Mesendoderm (in vitro differentiated cells): ENCODE measurements at places on chromosomes 3 and 15.
A peak's percentile ranks its signal among the peaks of the same experiment; 100 is the strongest.

DNA sequence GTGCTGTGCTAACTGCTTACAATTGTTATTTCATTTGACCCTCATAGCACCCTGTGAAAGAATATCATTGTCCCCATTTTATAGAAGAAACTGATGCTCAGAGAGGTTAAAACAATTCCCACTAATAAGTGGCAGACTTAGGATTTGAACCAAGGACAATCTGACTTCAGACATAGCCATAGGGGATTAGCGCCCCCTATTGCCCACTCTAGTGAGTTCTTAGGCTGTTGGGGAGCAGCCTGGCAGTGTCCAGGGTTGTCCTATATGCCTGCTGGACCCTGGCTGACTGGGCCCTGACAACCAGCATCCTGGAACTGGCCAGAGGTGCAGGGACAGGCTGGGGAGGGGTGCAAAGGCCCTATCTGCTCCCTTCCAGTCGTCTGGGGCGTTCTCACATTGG lies 15.4 kb downstream of the DPH3 start:
- no peaks in the 10 kb centered on the region for H3K27me3 ChIP-seq
- H3K4me1 ChIP-seq, result no peaks in the 10 kb centered on the region
- DNase-seq, result peak; percentile 61
- no peaks in the 10 kb centered on the region for H3K36me3 ChIP-seq
- no peak overlapping the region for H3K4me3 ChIP-seq
- no peak overlapping the region for H3K27ac ChIP-seq

DNA sequence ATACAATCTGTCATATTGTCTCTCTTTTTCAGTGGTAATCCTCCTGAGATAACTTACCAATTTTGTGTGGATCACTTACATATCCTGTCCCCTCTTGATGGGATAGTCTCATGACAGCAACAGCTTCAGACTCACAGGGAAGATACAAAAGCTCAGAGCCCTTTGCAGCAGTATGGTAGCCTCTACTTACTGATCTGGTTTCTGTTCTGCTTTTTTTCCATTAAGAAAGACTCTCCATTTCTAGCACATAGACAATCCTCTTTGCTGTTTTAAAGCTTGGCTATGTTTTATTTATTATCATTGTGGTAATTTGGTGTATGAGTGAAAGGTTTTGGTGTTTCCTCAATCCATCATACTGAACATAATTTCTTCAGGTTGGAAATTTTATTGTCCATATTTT lies 25.4 kb upstream of the SOX14 start:
- H3K36me3 ChIP-seq, result no peaks in the 10 kb centered on the region
- no peak overlapping the region for H3K27ac ChIP-seq
- no peak for DNase-seq
- H3K27me3 ChIP-seq, result no peaks in the 10 kb centered on the region

DNA sequence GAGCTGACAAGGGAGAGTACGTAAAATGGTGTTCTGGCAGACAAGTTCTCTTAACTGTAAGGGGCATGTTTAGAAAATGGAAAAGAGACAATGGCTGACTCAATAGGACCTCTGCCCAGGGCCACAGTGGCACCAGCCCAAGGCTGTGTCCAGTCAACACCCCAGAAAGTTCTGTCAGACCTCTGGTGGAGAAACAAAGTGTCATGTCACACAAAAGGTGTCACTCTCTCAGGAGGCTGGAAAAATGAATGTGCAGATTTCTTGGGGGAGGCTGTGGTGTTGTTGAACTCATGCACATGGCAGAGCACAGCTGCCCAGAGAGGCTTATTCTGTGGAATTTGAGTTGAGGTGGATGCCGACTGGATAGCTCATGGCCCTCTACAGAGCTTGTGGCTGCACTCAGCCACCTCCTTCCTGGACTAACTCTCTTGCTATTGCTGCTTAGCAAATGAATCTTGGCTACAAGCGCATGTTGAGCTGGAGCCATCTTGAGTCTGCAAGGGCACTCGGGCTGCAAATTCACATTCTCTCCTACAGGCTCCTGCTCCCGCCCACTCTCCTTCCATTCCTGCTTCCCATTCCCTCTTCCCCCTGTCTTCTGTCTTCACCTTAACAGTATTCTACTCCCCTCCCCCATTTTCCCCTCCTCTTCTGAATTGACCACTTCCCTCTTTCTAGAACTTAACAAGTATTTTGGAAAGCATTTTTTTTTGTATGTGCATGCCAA lies 55.8 kb upstream of the SLC7A14 start:
- no peaks in the 10 kb centered on the region for H3K27me3 ChIP-seq
- no peak overlapping the region for H3K27ac ChIP-seq
- no peaks in the 10 kb centered on the region for H3K36me3 ChIP-seq

DNA sequence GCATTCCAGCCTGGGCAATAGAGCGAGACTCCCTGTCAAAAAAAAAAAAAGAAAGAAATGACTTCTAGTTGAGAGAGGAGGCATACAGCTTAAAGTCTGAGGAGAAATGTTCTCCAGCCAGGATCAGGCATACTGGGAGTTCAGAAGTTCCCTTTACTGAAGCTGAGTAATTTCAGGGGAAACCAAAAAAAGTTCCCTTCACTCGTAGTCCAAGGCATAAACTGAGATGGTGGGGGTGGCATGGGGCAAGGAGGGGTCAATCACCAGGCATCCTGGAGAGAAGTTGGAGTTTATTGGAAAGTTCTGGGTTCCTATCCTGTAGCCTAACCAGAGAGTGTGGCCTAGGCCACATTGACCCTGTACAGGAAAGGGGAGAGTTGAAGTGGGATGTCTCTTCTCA lies 5.9 kb downstream of the GPX1 start:
- H3K27ac ChIP-seq, result no peak overlapping the region
- H3K4me3 ChIP-seq, result no peak overlapping the region
- peaks cover 1% of the 10 kb centered on the region for H3K36me3 ChIP-seq
- DNase-seq, result no peak
- H3K27me3 ChIP-seq, result no peaks in the 10 kb centered on the region

- H3K36me3 ChIP-seq, result no peaks in the 10 kb centered on the region
- no peaks in the 10 kb centered on the region for H3K27me3 ChIP-seq
- no peak for DNase-seq
- no peaks in the 10 kb centered on the region for H3K4me1 ChIP-seq
- no peak overlapping the region for H3K4me3 ChIP-seq
Measured at GRCh38 chr3:103342205-103342731, 907.5 kb downstream of the ZPLD1 start.

DNA sequence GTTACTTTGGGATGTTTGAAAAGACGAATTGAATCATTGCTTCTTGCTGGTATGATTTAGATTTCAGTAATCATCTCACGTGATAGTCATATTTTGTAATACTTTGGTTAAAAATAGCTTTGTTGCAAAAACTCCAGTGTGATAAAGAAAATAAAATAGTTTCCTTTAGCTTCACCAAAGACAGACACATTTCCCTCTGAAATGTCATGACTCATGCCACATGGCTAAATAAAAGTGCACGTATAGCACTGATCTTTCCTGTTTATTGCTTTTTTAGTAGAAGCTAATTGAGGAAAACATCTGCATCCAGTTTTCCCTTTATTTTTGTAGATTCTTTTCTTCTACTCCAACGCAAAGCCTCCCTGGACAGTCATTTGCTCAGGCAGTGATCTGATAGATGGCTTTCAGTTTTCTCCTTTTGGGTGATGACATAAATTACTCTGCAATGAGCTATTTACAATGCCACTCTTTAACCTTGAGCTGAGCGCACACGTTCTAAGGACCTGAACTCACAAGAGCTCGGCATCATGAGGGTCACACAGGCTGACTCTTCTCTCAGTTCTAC lies 84.9 kb downstream of the ARNT2 start:
- no peaks in the 10 kb centered on the region for H3K36me3 ChIP-seq
- no peak for DNase-seq
- peaks cover 3% of the 10 kb centered on the region for H3K4me1 ChIP-seq
- H3K27ac ChIP-seq, result no peak overlapping the region

DNA sequence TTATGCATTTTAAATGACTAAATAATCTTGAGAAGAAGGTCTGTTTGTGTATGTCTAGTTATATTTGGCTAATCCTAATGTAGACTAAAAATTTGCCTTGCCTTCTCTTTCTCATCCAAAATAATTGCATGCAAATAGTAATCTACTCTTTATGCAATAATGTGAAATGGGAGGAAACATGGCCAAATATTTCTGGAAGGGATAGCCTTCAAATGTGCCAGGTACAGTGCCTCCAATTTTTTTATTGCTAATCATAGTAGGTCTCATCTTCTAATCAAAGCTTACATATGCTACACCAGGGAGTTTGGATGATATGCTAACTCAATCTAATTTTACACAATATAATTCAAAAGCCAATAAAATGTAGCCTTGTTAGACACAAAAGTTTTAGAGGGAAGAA lies 911.3 kb downstream of the NAALADL2 start:
- no peaks in the 10 kb centered on the region for H3K4me1 ChIP-seq
- H3K27me3 ChIP-seq, result no peaks in the 10 kb centered on the region
- H3K36me3 ChIP-seq, result no peaks in the 10 kb centered on the region
- no peak for DNase-seq
- H3K27ac ChIP-seq, result no peak overlapping the region

- H3K4me3 ChIP-seq, result no peak overlapping the region
- no peak overlapping the region for H3K27ac ChIP-seq
- H3K4me1 ChIP-seq, result no peaks in the 10 kb centered on the region
- H3K36me3 ChIP-seq, result no peaks in the 10 kb centered on the region
- H3K27me3 ChIP-seq, result no peaks in the 10 kb centered on the region
- DNase-seq, result no peak
Measured at GRCh38 chr3:19226479-19226878, 78.2 kb downstream of the KCNH8 start.

- peak; percentile 5 for DNase-seq
- H3K4me3 ChIP-seq, result no peak overlapping the region
- no peaks in the 10 kb centered on the region for H3K36me3 ChIP-seq
- no peaks in the 10 kb centered on the region for H3K4me1 ChIP-seq
- H3K27me3 ChIP-seq, result no peaks in the 10 kb centered on the region
Measured at GRCh38 chr15:58146749-58147148, 8.6 kb downstream of the AQP9 start.

DNA sequence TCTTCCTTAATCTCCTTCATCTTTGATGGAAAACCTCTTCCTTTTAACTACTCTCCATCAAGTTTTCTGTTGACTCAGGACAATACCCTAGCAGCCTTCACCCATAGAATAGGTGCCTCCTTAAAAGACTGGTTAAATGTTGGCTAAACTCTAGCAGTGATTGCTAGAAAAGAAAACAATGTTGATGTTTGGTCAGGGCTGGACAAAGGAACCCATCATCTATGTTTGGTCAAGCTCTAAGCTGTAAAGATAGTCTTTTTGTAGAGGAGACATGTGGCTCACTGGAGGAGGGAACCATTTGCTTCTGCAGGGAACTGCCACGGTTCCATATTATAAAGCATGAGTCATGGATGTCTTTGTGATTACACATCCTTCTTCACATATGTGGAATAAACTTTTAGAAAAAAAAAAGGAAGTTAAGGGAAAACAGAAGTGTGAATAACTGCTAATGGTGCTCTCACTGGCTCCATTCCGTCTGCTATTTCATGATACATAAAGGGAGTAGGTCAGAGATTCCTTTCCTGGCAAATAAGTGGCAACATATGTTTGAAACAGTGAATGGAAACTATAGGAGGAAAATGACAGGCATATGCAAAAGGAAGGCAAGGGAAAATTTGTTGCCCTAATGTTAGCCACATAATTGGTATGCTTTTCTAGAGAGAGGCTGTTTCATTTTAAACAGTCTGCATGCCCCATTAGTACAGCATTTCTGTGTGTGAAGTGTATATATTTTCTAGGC lies 78.2 kb downstream of the CMSS1 start:
- H3K4me1 ChIP-seq, result no peaks in the 10 kb centered on the region
- no peak overlapping the region for H3K27ac ChIP-seq
- H3K4me3 ChIP-seq, result no peak overlapping the region

DNA sequence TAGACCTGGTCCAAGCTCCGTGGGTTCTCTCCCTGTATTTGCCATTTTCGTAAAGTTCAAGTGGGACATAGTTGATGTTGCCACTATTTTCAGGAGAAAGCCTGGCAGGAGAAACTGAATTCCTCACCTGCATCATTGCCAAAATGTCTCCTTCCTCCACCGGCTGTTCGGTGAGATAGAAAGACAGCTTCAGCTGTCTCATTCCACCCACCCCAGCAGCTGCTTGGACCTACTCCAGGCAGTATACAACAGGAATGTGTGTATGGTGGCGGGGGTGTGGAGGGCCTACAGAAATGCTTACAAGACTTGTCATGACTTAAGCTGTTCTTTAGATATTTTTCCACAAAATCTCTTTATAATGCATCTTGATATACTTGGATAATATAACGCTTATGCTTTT lies 132.7 kb upstream of the RAP2B start:
- no peaks in the 10 kb centered on the region for H3K36me3 ChIP-seq
- no peak for DNase-seq
- H3K27me3 ChIP-seq, result no peaks in the 10 kb centered on the region
- H3K4me1 ChIP-seq, result no peaks in the 10 kb centered on the region
- H3K27ac ChIP-seq, result no peak overlapping the region
- H3K4me3 ChIP-seq, result no peak overlapping the region

DNA sequence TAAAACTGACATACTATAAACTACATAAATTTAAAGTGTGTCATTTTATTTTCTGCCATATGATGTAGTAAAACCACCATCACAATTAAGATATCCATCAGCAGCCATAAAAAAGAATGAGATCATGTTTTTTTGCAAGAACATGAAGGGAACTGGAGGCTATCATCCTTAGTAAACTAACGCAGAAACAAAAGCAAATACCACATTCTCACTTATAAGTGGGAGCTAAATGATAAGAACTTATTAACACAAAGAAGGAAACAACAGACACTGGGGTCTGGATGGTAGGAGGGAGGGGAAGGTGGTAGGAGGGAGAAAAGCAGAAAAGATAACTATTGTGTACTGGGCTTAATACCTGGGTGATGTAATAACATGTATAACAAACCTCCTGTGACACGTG lies 24.6 kb downstream of the CCDC14 start:
- H3K4me1 ChIP-seq, result no peaks in the 10 kb centered on the region
- no peaks in the 10 kb centered on the region for H3K36me3 ChIP-seq
- H3K27me3 ChIP-seq, result no peaks in the 10 kb centered on the region

GRCh38 chr3:166829896-166830295 lies 550.2 kb downstream of the ZBBX start:
- H3K4me3 ChIP-seq, result no peak overlapping the region
- DNase-seq, result no peak
- no peak overlapping the region for H3K27ac ChIP-seq
- H3K36me3 ChIP-seq, result no peaks in the 10 kb centered on the region

- H3K36me3 ChIP-seq, result peaks cover 12% of the 10 kb centered on the region
- no peaks in the 10 kb centered on the region for H3K4me1 ChIP-seq
- H3K27me3 ChIP-seq, result no peaks in the 10 kb centered on the region
- no peak overlapping the region for H3K27ac ChIP-seq
- H3K4me3 ChIP-seq, result no peak overlapping the region
Measured at GRCh38 chr15:39589193-39589814, 8.4 kb downstream of the THBS1 start.
